GM18507 (cell line): ENCODE measurements at places on chromosomes 3 and 15.

GRCh38 chr3:62139957-62140356 lies 233.4 kb downstream of the FEZF2 start:
- DNase-seq: no peak

DNA sequence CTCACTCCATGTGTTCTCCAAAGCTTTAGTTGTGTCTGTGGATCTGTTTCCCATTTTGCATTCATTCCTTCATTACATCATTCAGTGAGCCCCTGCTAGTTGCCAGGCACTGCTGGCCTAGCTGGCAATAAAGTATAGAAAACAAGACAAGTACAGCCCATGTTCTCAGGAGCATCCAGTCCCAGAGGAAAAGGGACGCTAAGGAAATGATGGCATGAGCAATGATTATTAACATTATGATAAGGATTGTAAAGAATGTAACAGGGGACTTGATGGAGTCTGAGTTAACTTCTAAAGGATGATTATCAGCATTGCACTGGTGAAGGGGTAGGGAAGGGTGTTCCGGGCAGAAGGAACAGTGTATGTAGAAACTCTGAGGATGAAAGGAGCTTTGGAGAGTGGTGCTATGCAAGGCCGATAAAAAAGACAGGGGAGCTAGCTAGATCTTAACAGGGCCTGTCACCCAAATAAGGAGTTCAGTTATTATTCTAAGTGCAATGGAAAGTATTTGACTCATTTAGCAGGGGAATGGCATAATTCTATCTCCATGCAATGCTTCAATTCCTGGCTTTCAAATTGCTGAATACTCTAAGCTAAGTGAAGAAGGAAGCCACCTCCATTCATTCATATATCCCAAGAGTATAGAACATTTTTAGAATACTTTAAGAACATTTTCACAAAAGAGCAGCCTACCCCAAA lies 258.2 kb upstream of the STT3B start:
- no peak for DNase-seq

GRCh38 chr3:106635271-106635670 lies 742.0 kb upstream of the CCDC54 start:
- no peak for DNase-seq

DNA sequence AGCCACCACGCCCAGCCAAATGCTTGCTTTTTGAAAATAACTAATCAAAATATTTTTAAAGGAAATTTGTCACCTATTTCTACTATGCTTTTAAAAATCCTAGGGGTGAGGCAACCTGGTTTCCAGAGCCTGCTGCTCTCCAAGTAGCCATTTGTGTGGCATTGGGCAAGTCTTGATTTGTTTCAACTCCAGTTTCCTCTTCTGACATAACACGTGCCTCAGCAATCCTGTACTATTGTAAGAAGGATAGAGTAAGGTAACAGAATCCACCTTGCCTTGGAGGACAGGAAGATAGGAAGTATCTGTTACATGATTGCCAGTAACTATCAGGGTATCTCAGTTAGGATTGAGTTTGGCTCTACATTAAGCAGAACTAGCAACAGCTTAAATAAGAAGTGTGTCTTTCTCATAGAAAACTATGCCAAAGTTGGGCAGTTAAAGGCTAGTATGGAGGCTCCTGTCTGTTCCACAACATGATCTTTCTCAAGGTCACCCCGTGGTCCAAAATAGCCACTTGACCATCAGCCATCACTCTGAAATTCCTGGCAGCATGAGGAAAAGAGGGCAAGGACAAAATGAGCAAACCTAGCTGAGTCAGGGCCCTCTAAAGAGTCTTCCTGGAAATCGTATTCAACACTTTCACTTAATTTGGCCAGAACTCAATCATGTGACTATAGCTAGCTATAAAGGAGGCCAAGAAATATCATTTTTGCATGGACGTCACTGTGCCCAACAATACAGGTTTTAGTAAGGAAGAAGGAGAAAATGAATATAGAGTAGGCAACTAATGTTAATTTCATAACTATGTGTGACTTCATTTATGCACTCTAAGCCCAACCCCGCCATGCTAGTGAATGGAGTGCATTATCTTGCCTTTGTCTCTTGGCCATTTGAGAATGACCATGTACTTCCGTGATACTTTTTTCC lies 66.1 kb downstream of the HMG20A start:
- no peak for DNase-seq

GRCh38 chr3:12194669-12195161 lies 36.0 kb upstream of the TIMP4 start:
- DNase-seq: no peak
